CD4-positive, alpha-beta T cell treated with Interleukin-10 for 1 hour (primary cell): ENCODE measurements at places on chromosomes 7 and 10.

DNA sequence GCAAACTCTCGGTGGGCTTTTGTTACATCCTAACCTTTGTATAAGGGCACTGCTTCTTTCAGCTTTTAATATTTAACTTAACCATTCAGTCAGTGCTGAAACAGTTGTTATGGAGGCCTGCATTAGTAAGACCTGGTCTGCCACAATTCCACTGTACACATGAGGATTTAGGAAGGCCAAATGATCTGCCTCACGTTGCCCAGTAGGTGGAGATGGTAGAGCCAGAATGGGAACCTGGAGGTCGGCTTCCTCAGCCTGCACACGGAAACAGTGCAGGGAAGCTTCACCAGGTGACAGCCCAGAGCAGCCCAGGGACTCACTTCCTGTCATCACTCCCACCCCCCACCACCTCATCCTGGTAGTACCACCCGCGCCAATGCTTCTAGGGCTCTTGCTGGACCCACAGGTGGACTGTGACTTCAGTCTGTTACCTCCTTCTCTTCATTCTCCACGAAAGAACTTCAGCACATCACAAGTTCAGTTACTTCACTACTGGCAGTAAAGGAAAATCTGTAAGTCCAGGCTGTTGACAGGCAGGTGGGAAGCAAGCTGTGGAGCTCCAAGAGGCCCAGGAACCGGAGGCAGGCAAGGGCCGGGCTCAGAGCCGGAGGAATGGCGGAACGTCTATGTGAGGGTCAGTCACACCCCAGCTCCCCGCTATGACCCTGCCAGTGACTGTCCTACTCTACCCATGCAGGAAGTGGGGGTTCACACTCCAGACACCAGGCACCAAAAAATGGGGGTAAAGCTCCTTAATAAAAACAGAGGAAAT is 480.3 kb upstream of the C7orf33 start:
- DNase-seq: no peak

GRCh38 chr10:130341356-130341755 is 205.2 kb downstream of the GLRX3 start:
- no peak for DNase-seq

DNA sequence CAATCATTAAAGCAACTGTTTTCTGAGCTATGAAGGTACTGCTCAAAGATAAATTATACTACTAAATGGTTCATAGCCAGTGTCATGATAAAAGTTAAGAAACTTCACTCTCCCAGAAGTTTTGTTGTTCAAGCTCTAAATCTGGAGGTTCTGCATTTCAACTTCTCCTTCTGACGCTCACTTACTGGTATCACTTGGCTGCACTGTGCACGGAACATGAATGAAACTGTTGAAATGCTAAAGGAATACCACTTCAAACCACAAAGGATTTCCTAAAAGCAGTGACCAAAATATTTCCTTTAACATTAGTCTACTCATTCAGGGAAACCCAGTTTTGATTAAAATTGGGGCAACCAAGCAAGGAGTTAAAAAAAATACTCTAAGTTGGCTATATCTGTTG is 93.6 kb downstream of the UBE2H start:
- DNase-seq: no peak

- DNase-seq: no peak
Observed at GRCh38 chr10:82827901-82828300, 952.9 kb downstream of the NRG3 start.

GRCh38 chr10:98023024-98023423 is 7.4 kb downstream of the CRTAC1 start:
- DNase-seq: no peak

GRCh38 chr10:121159670-121160069 is 308.5 kb downstream of the WDR11 start:
- DNase-seq: no peak

DNA sequence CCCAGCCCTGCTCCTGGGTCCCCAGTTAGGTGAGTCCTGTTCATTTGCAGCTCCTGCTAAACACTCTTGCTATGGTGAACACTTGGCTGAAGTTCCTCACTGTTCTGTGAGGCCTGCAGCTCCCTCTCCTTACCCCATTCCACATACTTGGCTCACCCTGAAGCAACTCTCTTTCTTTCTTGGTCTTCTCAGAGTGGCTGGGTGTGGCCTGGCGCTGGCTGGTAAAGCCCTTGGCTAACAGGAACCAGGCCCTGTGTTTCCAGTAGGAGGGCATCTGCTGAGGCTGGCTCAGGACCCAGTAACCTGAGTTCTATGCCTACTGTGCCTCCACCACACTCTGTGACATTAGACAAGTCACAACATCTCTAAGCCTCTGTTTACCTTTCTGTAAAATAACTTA is 53.1 kb upstream of the COL13A1 start:
- DNase-seq: no peak

- no peak for DNase-seq
Observed at GRCh38 chr10:132398566-132398991, 1.6 kb downstream of the PWWP2B start.

DNA sequence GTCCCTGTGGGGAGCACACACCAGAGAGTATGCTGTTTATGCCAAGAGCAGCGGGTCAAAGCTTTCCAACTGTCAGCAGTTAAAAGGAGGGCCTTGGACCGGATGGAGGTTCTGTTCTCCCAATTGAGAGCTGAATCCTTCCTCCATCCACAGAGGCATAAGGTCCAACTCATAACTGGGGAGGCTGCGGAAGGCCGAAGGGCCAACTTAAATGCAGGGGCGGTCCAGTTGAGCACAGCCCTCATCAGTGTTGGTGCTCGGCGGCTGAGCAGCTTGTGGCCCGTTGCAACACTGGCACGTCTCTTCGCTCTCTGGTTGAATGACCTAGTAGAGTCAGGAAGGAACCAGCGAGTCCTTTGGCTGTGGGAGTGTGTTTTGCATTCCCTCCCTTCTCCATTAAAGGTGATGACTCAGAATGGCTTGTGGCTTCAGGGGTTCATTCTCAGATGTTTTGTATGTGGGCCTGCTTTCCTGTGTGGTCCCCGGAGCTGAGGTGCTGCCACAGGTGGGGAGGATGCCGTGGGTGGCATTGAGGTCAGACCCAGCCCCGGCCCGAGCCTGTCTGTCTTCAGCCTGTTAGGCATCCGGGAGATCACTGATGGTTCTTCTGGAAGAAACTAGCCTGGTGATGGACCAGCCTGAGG is 44.8 kb upstream of the DMBT1 start:
- DNase-seq: peak; percentile 64

GRCh38 chr7:105524840-105525239 is 2.8 kb upstream of the PUS7 start:
- no peak for DNase-seq

DNA sequence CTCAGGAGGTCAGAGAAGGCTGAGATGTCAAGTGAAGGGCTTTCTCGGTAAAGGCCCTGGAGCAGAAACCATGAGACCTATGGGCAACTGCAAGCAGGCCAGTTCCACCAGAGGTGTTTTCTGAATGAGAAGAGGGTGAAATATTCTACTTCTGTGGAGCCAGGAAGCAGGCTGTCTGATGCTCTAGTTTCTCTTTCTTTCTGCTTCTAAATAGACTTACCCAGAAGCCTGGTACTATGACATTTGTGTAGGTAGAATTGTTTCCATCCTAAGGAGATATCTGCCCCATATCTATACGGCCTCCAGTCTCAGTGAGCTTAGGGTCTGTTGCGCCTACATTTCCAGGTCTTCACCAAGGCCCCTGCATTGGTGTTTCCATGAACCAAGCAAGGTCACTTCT is 73.4 kb upstream of the CC2D2B start:
- DNase-seq: no peak

- no peak for DNase-seq
Observed at GRCh38 chr7:43058271-43059066, 54.0 kb upstream of the HECW1 start.

GRCh38 chr7:32673275-32673983 is 178.1 kb downstream of the AVL9 start:
- no peak for DNase-seq

- no peak for DNase-seq
Observed at GRCh38 chr10:131162866-131163843, 148.4 kb downstream of the TCERG1L start.
